ENCODE measurements at places on chromosomes 3 and 15. TPM values are rescaled to one million over a fixed set of nuclear protein-coding genes. Genes with fewer than 3 reads are reported as not detected.

Gene P2RY12
- total RNA-seq: 4.6 TPM

Gene NAA80
- 7.5 TPM for total RNA-seq

Gene SLC12A8
- total RNA-seq: 2.9 TPM

Gene P2RY13
- 2.0 TPM for total RNA-seq

Gene TMEM62
- total RNA-seq: 21.5 TPM

Gene C3orf20
- not detected for total RNA-seq

DNA sequence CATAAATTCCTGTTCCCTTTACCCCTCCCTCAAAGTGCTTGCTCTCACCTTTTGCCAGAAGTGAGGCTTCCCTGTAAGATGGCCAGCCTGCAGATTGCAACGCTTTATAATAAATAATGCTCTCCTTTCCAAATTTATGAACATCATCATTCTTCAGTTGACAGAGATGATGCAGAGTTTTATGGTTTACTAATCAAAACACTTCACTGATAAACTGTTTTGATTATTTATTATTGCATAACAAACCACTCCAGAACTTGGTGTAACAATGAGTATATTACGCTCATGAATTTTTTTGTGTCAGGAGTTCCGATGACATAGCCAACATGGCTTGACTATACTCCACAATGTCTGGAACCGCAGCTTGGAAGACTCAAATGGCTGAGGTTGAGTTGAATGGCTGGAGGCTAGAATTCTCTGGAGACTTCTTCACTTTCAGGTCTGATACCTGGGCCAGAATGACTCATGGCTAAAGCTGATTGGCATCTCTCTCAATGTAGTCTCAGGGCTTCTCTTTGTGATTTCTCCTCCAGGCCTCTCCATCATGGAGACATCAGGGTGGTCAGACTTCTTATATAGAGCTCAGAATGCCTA is 27.3 kb upstream of the TGFBR2 start:
- no peak overlapping the region for H3K4me3 ChIP-seq
- no peaks in the 10 kb centered on the region for H3K36me3 ChIP-seq
- H3K4me1 ChIP-seq: peaks cover 11% of the 10 kb centered on the region
- DNase-seq: no peak

DNA sequence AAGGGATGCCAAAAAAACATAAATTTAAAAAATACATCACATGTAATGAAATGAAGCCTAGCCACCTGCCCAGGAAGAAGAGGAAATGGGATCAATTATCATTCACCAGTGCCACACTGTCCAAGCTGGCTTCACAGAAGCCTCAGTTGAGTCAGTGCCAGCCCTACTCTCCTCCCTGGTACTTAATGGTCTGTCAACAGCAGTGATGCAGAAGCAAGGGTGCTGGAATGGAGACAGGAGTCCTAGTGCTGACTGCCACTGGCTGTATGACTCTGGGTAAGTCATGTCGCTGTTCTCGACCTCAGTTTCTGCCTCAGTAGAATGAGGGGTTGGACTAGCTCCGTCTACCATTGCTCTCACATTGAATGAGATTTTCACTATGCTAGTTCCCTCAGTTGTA is 78.5 kb upstream of the LARS2 start:
- DNase-seq: no peak
- H3K27ac ChIP-seq: no peak overlapping the region
- H3K27me3 ChIP-seq: peaks cover 37% of the 10 kb centered on the region
- no peaks in the 10 kb centered on the region for H3K4me1 ChIP-seq
- H3K4me3 ChIP-seq: no peak overlapping the region

GRCh38 chr3:8416965-8417364 is 84.7 kb upstream of the LMCD1 start:
- DNase-seq: no peak
- H3K4me3 ChIP-seq: no peak overlapping the region
- H3K4me1 ChIP-seq: no peaks in the 10 kb centered on the region

- H3K4me1 ChIP-seq: no peaks in the 10 kb centered on the region
- no peak overlapping the region for H3K4me3 ChIP-seq
- no peak for DNase-seq
- no peaks in the 10 kb centered on the region for H3K27me3 ChIP-seq
- no peak overlapping the region for H3K27ac ChIP-seq
Observed at GRCh38 chr15:38316311-38316710, 63.7 kb downstream of the SPRED1 start.

GRCh38 chr15:60396958-60397771 is 621 bp downstream of the ANXA2 start:
- peaks cover 60% of the 10 kb centered on the region for H3K4me1 ChIP-seq
- no peak for DNase-seq
- peak overlapping the region; percentile 99 for H3K4me3 ChIP-seq

GRCh38 chr15:33699691-33700447 is 268.4 kb upstream of the CHRM5 start:
- no peak overlapping the region for H3K27ac ChIP-seq
- H3K27me3 ChIP-seq: no peaks in the 10 kb centered on the region
- H3K36me3 ChIP-seq: no peaks in the 10 kb centered on the region
- H3K4me3 ChIP-seq: no peak overlapping the region

GRCh38 chr15:53963801-53964200 is 14.4 kb upstream of the UNC13C start:
- H3K4me1 ChIP-seq: no peaks in the 10 kb centered on the region
- no peaks in the 10 kb centered on the region for H3K36me3 ChIP-seq
- DNase-seq: no peak
- H3K4me3 ChIP-seq: no peak overlapping the region

DNA sequence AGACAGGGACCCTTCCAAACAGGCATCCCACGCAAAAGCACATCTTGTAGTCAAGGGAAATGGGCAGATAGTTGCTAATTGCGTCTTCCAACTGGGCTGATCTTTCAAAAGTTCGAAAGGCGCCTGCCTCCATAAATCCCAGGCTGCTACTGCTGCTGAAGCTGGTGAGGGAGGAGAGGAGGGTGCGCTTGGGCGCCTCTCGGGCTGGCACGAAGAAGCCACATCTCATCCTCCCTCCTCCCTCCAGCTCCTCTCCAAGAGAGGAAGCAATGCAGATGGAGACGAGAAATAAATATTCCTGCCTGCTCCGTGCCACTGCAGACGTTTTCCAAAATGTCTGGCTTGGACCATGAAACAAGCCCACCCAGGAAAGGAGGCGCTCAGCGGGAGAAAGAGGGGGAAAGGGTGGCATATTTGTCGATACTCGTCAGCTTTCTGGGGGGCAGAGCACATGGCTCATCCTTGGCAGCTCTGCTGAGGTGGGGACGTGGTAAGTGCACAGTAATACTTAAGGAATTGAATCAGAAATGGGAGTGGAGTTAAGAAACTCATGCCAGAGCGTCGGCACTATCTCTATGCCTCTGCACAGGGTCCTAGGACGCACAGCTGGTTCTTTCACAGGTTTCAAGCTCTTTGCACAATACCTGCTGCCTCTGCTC is 88.9 kb upstream of the FEZF2 start:
- no peaks in the 10 kb centered on the region for H3K36me3 ChIP-seq
- no peak overlapping the region for H3K27ac ChIP-seq

DNA sequence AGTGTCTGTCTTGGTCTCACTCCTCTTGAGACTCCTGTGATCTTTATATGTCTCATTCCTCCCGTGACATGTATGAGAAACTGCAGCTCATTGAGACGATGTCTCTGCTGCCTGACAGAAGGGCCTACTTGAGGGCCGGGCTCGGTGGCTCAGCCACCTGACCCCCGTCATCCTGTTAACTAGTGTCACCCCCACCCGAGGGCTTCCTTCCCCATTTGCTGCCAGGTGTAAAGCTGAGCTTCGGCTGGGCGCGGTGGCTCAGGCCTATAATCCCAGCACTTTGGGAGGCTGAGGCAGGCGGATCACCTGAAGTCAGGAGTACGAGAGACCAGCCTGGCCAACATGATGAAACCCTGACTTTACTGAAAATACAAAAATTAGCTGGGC is 12.7 kb downstream of the SEMA4B start:
- no peak overlapping the region for H3K27ac ChIP-seq
- H3K4me1 ChIP-seq: peaks cover 52% of the 10 kb centered on the region
- H3K4me3 ChIP-seq: no peak overlapping the region
- no peaks in the 10 kb centered on the region for H3K27me3 ChIP-seq
- peaks cover 29% of the 10 kb centered on the region for H3K36me3 ChIP-seq

- DNase-seq: no peak
- no peaks in the 10 kb centered on the region for H3K36me3 ChIP-seq
- H3K4me1 ChIP-seq: no peaks in the 10 kb centered on the region
- H3K27ac ChIP-seq: no peak overlapping the region
- H3K27me3 ChIP-seq: no peaks in the 10 kb centered on the region
- no peak overlapping the region for H3K4me3 ChIP-seq
Observed at GRCh38 chr3:98482717-98483482, 14.6 kb upstream of the OR5K2 start.

GRCh38 chr15:62717496-62717895 is 325.1 kb upstream of the TPM1 start:
- H3K36me3 ChIP-seq: peaks cover 65% of the 10 kb centered on the region
- no peak for DNase-seq
- no peak overlapping the region for H3K27ac ChIP-seq
- H3K4me1 ChIP-seq: no peaks in the 10 kb centered on the region

GRCh38 chr15:70892912-70893560 is 410 bp downstream of the LRRC49 start:
- H3K4me1 ChIP-seq: peaks cover 22% of the 10 kb centered on the region
- H3K36me3 ChIP-seq: peaks cover 7% of the 10 kb centered on the region
- no peak for DNase-seq
- H3K27me3 ChIP-seq: no peaks in the 10 kb centered on the region
- H3K27ac ChIP-seq: peak overlapping the region; percentile 82

DNA sequence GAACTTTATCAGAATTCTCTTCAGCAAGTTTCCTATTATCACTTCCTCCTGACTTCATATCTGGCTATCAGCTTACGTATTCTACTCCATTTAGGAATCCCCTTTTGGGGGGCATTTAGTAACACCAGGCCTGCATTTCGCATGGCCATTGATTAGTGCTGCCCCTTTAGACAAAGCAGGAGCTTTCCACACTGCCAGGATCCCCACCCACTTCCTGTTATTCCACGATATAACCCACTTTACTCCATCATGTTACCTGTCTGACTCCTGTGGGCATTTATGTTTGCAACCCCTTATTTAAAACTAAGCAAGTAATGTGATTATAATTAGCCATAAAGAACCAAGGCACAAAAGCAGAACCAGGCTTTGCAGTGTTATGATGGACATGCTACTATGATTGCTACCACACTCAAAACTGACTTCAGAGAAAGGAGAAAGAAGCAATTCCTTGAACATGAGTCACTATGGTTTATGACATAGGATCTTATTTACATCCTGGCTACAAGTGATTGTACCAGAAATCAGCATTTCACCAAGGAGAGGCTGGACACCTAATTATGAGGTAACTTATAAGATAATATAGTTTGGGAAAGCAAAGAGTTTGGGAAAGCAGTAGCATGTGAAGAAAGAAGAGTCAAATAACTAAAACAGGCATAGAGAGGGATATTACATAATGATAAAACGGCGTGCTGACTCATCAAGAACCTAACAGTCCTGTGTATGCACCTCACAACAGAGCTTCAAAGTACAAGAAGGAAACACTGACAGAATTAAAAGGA is 96.3 kb downstream of the IGSF11 start:
- no peak overlapping the region for H3K4me3 ChIP-seq
- no peak overlapping the region for H3K27ac ChIP-seq
- no peaks in the 10 kb centered on the region for H3K36me3 ChIP-seq
- no peaks in the 10 kb centered on the region for H3K27me3 ChIP-seq
- DNase-seq: no peak

GRCh38 chr3:43970920-43971319 is 270.8 kb upstream of the TOPAZ1 start:
- H3K27me3 ChIP-seq: no peaks in the 10 kb centered on the region
- peak; percentile 74 for DNase-seq
- H3K4me3 ChIP-seq: no peak overlapping the region
- no peak overlapping the region for H3K27ac ChIP-seq
- H3K4me1 ChIP-seq: no peaks in the 10 kb centered on the region

All from esophagus muscularis mucosa (tissue), 4 donors.